ENCODE measurements at places on chromosomes 12 and 14.
A peak's percentile ranks its signal among the peaks of the same experiment; 100 is the strongest.

- DNase-seq, result no peak
These were observed 35.7 kb downstream of the B4GALNT3 start for GRCh38 chr12:495466-495865.

- DNase-seq, result no peak
These were observed 57.8 kb downstream of the TTC8 start for GRCh38 chr14:88882236-88882635.

GRCh38 chr12:43062201-43062895, 472.8 kb upstream of the PRICKLE1 start:
- no peak for DNase-seq

DNA sequence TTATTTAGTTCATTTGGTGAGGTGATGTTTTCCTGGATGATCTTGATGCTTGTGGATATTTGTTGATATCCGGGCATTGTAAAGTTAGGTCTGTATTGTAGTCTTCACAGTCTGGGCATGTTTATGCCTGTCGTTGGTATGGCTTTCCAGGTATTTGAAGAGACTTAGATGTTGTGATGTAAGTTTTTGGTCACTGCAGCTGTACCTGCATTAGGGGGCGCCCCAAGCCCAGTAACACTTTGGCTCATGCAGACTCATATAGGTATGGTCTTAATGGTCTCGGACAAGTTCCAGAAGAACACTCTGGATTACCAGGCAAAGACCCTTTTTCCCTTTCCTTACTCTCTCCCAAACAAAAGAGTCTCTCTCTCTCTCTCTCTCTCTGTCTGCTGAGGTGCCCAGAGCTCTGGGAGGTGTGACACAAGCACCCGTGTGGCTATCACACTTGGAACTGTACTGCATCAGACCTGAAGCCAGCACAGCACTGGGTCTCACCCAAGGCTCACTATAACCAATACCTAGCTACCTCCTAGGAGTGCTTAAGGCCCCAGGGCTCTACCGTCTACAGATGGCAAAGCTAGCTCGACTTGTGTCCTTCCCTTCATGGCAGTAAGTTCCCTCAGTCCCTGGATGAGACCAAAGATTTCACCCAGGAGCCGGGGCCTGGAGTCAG, 425.8 kb upstream of the ATXN7L3B start:
- DNase-seq, result no peak

- DNase-seq, result no peak
These were observed 113.9 kb downstream of the RBM19 start for GRCh38 chr12:113852264-113852663.

DNA sequence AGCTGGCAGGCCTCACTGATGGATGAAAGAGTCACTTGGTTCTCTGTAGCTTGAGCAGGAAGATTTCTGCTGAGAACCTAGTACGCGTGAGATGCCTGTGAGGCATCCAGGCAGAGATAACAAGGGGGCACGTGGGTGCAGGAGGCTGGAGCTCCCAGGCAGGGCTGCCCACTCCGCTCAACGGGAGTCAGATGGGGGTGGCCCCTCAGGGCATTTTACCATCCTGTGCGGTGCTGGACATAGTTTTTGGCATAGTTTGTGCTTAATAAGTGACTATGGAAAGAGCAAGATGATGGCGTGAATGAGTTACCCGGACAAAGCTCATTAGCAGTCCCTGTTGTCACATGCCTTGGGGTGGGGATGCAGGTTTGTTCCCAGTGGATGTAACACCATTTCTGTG, 182.8 kb downstream of the TSPAN9 start:
- no peak for DNase-seq

DNA sequence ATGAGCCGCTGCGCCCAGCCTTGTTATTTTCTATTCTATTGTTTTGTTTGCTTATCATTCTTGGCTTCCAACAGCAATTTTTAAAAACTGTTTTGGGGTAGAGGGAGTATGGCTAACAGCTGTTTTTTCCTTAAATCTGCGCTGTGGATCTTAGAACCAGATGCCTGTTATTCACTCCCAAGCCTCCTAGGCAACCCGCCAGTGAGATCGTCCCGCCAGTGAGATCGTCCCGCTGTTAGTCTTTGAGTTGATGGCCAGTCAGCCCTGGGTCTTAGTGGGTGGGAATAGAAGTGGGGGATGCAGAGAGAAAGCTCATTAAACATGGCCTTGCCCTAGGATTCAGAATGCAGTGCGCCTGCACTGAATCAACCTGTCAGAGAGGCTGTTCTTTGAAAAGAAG, 67.3 kb upstream of the BICD1 start:
- no peak for DNase-seq

GRCh38 chr14:94364037-94364436, 24.4 kb downstream of the SERPINA1 start:
- no peak for DNase-seq

GRCh38 chr12:57005980-57006808, at the start of gene ZBTB39:
ZBTB39 (minus strand) TSS chr12:57006546; CDS start chr12:57004917, 1,629 bp downstream.
- peak; percentile 50 for DNase-seq

DNA sequence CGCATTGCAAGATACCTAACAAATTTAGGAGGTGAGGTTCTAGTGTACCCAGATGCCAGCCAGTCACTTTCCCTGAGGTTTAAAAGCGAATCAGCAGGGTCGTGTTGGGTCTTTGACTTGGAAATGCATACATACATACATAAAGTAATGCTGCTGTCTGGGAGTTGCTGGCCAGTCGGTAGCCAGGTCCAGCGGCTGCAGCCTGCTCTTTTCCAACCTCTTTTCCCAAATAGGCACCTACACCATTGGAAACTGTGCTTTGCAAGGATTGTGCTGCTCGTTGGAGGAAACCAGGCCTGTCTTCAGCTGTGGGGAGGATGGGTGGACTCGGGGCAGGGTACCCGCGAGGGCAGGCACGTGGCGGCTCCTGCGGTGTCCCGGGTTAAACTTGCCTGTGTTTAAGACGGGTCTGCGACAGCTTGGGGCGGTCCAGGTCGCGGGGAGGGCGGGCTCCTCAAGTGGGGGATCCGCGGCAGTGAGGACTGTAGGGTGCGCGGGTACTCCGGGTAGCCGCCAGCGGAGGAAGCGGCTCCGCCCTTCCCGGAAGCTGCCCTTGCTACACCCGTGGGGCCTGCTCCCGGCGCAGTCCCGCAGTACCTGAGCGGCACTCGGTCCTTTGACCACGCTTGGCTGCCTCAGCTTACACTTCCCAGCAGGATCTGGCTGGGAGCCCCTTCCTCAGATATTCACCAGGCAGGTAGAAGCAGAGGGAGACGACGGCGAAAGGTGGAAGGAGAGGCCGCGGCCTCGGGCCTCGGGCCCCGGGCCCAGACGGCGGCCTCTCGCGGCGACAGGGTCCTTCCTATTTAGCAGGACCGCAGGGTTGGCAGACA, 2.7 kb downstream of the TTC6 start:
- no peak for DNase-seq

GRCh38 chr14:74507085-74507484, 13.5 kb downstream of the ISCA2 start:
- no peak for DNase-seq

- no peak for DNase-seq
These were observed 996 bp downstream of the REC8 start for GRCh38 chr14:24172871-24173281.

Measured in stimulated activated CD4-positive, alpha-beta T cell treated with anti-CD3 and anti-CD28 coated beads, Interleukin-12 subunit alpha, Interleukin-12 subunit beta, amount 100 ng/mL, for 24 hours (primary cell).